ENCODE measurements at places on chromosomes 6 and 20.

GRCh38 chr6:170450916-170451761 lies 102.0 kb downstream of the PSMB1 start:
- DNase-seq = no peak

DNA sequence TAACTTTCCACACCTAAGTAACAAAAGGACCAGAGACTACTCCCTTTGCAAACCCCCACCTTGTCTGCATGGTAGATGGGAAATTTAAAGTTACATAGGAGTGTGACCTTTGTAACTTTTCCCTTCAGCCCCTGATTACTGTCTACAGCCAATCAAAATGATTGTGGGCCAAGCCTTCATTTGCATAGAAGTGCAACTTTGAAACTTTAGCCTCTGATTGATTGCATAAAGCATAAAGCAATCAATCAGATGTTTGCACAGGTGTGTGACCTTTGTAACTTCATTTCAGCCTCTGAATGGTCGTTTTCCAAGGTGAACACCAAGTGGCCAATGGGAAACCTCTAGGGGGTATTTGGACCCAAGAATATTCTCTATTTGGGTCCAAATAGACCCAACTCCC lies 46.1 kb downstream of the PRKN start:
- peak; percentile 64 for DNase-seq

GRCh38 chr6:6810727-6811126 lies 222.2 kb downstream of the LY86 start:
- no peak for DNase-seq

DNA sequence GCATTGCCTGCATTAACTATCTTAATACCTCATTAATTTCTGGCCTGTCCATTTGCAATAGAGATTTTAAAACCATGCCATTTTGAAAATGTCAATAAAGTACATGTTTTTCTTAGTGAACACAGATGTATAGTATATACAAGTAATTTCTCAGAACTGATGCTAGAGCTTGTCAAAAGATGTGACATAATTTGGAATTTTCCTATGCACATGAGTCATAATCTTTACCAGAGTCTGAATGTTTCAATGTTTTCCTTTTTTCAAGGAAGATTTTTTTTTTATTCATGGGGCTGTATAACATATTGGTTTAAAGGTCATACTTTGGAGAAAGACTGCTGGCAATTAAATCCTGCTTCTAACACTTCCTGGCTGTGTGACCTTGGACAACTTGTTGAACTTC lies 1347.5 kb upstream of the ADGRB3 start:
- no peak for DNase-seq

DNA sequence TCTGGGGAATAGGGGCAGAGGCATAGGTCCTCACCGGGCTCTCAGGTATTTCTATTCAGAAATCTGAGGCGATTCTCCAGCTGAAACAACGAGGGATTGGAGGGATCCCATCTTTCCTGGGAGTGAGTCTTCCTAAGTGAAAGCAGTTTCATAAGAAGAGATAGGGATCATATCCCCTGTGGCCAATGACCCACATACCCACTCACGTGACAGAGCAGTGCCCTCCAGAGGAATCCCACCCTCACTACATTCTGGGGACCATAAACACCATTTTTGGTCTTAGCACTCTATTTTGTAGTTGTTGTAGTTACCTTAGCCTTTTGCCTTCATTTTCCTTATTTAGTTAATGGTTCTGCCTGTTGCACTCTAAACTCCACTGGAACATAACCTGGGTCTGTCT lies 121.1 kb downstream of the GPR63 start:
- DNase-seq = no peak

DNA sequence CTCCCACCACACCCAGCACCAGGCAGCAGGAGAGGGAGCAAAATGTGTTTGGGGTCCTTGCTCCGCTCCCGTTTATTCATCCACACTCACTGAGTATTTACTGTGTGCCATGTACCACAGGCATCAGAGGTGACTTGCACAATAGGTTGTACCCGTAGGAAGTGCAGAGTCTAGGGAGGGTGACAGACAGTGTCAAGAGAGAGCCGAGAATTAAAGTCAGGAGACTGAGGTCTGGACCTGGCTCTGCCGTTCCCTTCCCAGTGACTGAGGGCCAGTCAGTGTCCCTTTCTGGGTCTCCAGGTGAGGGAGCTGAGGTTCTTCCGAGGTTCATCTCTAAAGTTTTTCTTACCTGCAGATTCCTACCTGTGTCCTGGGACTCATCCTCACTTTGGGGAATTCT lies 22.3 kb downstream of the TTBK1 start:
- no peak for DNase-seq

GRCh38 chr6:36340618-36341454 lies 4.1 kb upstream of the BNIP5 start:
- peak; percentile 60 for DNase-seq

GRCh38 chr20:5714261-5715041 lies 35.8 kb upstream of the SHLD1 start:
- DNase-seq = peak; percentile 35

- no peak for DNase-seq
These were observed 37.6 kb downstream of the LAMP5 start for GRCh38 chr20:9551808-9552550.

- DNase-seq = no peak
These were observed 52.6 kb upstream of the PTPRK start for GRCh38 chr6:128573036-128573435.

DNA sequence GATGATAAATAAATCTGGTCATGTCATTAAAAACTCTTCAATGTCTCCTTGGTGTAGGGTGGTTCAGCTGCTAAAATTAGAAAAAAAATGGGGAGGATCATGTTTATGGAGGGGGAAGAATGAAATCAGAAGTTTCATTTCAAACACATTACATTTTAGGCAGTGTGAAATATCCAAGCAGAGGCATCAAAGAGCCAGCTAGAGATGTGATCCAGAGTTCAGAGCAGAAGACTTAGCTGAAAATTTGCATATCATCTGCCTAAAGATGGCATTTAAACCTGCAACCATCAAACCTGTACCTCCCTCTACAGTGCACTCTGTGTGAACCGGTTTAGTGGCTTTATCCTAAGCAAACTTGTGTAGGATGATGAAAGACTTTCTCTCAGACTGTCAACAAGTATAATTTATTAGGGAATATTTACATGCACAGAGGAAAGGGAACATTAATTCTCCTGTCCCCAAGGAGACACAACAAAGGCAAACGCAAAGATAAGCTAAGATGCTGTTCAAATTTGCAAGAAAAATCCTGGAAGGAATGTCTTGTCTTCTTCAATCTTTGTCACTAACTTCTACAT lies 84.8 kb upstream of the PLEKHG1 start:
- no peak for DNase-seq

GRCh38 chr6:136030131-136030530 lies 178.6 kb downstream of the PDE7B start:
- no peak for DNase-seq

- DNase-seq = no peak
These were observed 191.8 kb upstream of the RREB1 start for GRCh38 chr6:6915813-6916547.

- no peak for DNase-seq
These were observed 686 bp downstream of the COL12A1 start for GRCh38 chr6:75204959-75205775.

DNA sequence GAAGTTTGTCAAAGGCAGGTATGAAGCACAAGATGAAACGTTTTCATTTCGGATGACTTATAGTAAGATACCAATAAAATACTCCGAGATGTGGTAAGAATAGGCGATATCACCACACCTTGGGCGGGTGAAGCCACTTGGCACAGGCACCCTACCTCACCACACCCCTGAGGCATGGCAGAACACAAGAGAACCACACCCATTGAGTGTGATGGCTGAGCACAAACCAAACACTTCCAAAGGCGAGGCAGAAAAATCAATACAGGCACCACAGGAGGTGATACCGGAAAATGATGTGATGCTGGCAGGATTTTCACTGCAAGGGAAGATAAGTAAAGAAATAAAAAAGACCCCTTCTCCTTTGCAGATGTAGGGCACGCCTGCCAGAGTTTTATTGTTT lies 332.9 kb upstream of the PRDM1 start:
- no peak for DNase-seq

DNA sequence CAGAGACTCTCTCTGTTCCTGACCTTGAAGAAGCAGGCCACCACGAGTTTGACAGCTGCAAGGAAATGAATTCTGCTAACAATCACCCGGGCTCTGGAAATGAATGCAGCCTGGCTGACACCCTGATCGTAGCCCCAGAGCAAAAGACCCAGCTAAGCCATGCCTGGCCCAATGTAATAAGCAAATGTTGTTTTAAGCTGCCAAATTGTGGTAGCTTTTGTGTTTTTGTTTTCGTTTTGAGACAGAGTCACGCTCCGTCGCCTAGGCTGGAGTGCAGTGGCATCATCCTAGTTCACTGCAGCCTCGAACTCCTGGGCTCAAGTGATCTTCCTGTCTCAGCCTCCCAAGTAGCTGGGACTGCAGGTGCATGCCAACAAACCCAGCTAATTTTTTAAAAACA lies 3.3 kb upstream of the OXT start:
- DNase-seq = no peak

DNA sequence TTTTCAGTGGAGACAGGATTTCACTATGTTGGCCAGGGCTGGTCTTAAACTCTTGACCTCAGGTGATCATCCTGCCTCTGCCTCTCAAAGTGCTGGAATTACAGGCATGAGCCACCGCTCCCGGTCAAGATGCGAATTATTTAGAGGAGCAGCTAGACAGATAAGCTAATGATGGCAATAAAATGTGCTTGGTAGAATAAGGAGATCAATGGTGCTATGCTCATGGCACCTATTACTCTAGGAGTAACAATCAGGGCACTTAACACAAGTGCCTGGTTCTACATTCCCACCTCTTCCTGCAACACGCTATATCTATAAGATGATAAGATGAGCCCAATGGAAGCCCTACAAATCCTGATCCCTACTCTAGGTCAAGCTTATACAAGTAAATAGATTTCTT lies 61.4 kb upstream of the LOC128125822 start:
- no peak for DNase-seq

GRCh38 chr20:35886537-35886936 lies 67.8 kb downstream of the SCAND1 start:
- no peak for DNase-seq

- no peak for DNase-seq
These were observed 20.3 kb downstream of the TTPAL start for GRCh38 chr20:44495802-44496481.

DNA sequence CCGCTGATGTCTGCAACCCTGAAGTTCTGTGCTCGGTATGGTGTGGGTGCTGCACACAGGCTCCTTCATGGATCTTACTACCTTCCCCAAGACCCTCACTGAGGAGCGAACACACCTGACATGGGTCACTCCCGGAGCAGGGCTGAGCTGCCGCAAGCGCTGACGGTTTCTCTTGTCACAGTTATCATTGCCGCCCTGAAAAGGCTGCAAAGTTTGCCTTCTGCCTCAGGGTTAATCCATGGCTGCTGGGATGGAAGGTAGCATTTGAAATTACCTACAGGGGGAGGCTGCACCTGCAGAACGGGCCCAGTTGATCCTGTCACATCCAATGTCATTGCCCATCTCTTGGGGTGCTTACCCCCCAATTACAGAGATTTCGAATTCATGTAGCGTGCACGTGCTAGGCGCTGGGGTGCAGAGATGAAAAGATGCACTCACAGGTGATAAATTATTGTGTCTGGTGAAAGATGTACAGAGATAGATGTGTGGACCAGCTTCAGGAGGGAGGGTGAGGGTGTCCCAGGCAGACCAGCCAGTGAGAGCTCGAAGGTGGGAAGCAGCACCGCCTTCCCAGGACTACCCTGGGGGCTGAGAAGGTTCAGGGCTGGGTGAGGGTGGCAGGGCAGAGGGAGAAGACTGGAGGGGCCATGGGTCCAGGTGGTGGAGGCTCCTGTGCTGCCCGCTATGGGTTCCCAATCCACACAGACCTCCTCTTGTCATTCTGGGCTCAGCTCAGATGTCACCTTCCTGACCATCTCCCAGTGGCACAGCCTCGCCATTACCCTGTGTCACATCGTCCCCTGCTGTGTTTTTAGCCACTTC lies 120.1 kb downstream of the SYCP2 start:
- no peak for DNase-seq

GRCh38 chr20:50528804-50529351 lies 18.7 kb downstream of the PTPN1 start:
- DNase-seq = no peak

GRCh38 chr6:72890671-72891070 lies 268.8 kb downstream of the KCNQ5 start:
- DNase-seq = no peak

DNA sequence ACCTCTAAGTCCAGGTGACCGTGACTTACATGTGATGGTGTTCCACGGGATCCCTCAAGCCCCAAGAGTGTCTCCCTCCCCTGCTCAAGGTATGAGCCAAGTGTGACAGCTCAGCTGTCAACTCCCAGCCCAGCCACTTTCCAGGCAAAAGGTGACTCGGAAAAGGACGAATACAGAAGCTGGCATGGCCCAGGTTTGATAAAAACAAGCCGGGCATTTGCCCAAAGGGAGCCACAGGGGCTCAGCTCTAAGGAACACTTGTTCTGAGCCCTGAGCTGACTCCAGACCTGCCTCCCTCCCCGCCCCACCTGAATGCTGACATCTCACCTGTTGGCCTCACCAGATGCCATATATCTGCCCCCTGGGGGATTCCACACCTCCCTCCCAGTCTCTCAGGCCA lies 43.0 kb upstream of the BPIFA2 start:
- DNase-seq = no peak

- no peak for DNase-seq
These were observed 3.6 kb downstream of the CLDN20 start for GRCh38 chr6:155267411-155267810.

GRCh38 chr20:32535953-32536823 lies 48.9 kb downstream of the NOL4L start:
- peak; percentile 88 for DNase-seq

DNA sequence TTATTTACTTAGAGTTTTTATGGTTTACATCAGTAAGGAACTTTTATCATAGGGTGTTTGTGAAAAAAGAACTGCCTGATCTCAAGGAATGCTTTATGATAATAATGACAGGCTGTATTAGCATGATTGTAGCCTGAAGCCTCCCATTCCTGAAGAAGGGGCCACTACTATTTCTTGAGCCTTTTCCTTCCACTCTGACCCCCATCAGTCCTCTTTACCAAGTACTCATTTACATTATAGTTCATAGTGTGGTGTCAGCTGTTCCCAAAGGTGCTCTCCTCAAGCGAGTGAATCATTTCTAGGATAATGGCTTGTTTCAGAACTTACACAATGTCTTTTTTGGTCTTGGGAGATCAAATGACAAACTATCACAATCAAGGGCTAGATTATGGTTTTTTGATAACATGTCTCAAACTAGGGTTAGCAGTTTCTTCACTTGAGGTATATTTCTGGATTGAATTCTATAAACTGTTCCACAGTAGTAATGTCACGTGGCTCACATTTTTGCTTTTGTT lies 283.6 kb downstream of the CDKAL1 start:
- no peak for DNase-seq

DNA sequence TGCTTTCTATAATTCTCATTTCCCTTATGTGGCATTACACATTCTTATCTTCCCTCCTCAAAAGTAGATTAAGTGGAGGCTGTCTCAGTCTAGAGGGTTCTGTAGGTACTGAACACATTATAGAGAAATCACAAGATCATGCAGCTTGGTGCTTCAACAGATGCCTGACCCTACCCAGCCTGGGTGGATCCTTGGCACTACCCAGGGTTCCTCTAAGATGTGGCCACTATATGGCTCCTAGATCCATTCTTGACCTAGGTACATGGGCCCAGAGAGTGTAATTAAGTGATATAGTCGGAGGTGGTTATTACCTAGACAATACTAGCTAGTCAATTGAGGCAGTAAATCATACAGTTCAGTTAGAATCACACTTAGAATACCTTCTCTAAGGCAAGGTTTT lies 213.9 kb downstream of the AKAP7 start:
- no peak for DNase-seq
